Activated CD8-positive, alpha-beta memory T cell treated with anti-CD3 and anti-CD28 coated beads, Interleukin-2, amount 10 ng/mL, durations not matched to agents 7 days and 5 days (primary cell): ENCODE measurements at places on chromosomes 3 and 15.

GRCh38 chr3:122200661-122201060 is 17.2 kb downstream of the CASR start:
- H3K27ac ChIP-seq, result no peak overlapping the region
- H3K27me3 ChIP-seq, result peaks cover 30% of the 10 kb centered on the region

DNA sequence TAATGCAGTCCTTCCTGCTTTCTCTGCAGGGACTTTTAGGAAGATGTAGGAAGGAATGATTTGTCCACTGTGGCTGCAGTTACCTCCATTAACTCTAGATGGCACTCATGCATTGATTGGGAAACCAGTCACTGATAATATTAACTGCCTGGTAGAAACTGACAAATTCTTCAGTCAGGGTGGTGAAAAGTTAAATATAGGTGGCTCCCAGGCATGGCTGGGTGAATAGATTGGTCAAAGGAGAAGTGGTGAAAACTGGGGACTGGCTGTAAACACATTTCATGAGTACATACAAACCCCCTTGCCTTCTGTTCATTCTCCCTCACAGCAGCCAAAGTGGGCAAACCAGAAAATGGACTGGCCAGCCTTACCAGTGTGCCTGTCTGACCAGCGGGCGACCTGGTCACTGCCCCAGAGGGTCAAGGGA is 333.4 kb downstream of the THSD4 start:
- H3K27ac ChIP-seq, result no peak overlapping the region
- H3K27me3 ChIP-seq, result peaks cover 4% of the 10 kb centered on the region
- no peak for DNase-seq
- no peak overlapping the region for H3K4me3 ChIP-seq
- H3K4me1 ChIP-seq, result no peaks in the 10 kb centered on the region

DNA sequence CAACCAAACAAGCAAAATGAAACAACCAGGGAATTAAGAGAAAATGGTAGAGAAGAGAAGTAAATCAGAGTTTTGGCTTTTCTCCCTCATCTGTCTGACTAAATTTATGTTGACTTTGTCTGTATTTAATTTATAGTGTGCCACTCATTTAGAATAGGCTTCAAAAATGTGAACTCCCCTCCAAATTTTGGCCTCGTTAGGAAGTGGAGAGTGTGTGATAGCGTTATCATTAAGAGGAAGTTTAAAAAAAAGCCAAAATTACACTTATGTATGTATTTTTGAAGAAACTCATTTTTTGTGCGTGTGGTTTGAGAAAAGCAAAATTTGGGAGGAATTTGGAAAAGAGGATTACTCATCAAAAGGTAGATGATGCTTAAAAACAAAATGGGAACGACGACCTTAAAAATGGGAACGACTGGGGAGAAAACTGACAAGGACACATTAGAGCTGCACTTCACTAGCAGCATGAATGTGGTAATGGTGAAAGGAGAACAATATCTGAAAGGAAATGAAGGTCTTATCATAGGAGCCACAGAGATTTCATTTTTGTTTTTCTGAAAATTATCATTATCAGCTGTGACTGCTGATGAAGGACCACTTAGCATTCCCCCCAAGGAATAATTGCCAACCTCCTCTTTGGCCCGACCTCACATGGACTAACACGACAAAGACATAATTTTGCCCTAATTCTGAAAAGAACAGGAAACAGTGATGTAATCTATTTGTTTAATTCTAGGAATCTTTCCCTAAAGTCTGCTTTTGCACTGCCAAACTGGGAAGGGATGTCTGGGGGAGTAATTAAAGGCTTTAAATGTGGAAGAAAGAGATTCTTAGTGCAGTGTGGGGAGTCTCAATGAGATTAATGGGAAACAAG is 163.2 kb upstream of the P2RY1 start:
- no peak for DNase-seq
- no peaks in the 10 kb centered on the region for H3K4me1 ChIP-seq
- no peaks in the 10 kb centered on the region for H3K36me3 ChIP-seq
- H3K27ac ChIP-seq, result no peak overlapping the region

- DNase-seq, result no peak
- H3K4me3 ChIP-seq, result no peak overlapping the region
- no peaks in the 10 kb centered on the region for H3K27me3 ChIP-seq
- H3K4me1 ChIP-seq, result peaks cover 46% of the 10 kb centered on the region
- peak overlapping the region; percentile 18 for H3K27ac ChIP-seq
Measured at GRCh38 chr3:4743371-4743770, 235.9 kb upstream of the BHLHE40 start.

DNA sequence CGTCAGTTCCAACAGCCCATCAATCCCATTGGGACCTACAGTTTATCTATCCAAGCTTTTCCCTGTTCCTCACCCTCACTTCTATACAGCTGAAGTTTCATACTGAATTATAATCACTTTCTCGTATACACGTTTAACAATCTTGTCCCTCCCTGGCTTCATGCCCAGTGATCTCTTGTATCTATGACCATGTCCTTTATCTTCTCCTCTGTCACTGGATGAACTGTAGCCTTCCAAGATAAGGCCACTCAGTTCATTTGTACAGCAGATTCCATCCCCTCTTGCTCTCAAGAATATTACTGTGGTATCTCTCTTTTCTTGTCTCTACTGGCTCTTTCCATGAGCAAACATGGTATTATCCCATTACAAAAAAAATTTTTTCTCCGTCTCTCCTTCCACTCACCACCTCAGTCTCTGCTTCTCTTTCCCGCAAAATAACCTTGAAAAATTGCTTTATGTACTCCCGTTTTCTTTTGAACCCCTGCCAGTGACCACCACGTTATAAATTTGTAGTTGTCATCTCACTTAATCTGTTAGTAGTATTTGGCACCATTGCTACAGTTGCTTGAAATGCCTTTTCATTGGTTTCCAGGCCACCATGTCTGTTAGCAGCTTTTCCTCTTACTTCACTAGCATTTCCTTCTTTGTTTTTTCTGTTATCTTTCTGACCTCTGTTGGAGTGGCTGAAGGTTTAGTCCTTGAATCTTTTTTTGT is 9.4 kb downstream of the CTNNB1 start:
- DNase-seq, result no peak
- H3K27ac ChIP-seq, result no peak overlapping the region
- H3K4me1 ChIP-seq, result peaks cover 57% of the 10 kb centered on the region
- H3K36me3 ChIP-seq, result peaks cover 39% of the 10 kb centered on the region
- no peaks in the 10 kb centered on the region for H3K27me3 ChIP-seq

DNA sequence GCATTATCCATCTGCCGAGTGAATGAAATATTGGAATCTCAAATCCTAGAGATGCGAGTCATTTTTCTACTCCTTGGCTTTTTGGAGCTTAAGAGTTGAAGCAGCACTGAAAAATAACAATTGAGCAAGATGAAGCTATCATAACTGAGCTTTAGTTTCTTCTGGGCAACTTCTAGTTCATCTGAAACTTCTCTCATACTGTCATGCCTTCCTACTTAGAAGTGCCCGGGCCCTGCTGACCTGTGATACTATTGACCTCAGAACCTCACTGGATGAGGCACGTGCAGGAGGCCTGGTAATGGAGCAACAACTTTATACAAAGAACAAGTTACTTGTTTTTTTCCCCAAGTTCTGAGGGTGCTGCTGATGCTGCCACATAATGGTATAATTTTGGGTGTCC is 48.5 kb upstream of the P3H2 start:
- no peak for DNase-seq
- peak overlapping the region; percentile 53 for H3K4me3 ChIP-seq
- H3K4me1 ChIP-seq, result peaks cover 10% of the 10 kb centered on the region
- peaks cover 12% of the 10 kb centered on the region for H3K27me3 ChIP-seq
- peaks cover 1% of the 10 kb centered on the region for H3K36me3 ChIP-seq
- H3K27ac ChIP-seq, result peak overlapping the region; percentile 60

- no peak for DNase-seq
- no peaks in the 10 kb centered on the region for H3K36me3 ChIP-seq
- H3K27me3 ChIP-seq, result peaks cover 21% of the 10 kb centered on the region
- no peak overlapping the region for H3K27ac ChIP-seq
Measured at GRCh38 chr15:78992416-78993256, 47.8 kb upstream of the CTSH start.

DNA sequence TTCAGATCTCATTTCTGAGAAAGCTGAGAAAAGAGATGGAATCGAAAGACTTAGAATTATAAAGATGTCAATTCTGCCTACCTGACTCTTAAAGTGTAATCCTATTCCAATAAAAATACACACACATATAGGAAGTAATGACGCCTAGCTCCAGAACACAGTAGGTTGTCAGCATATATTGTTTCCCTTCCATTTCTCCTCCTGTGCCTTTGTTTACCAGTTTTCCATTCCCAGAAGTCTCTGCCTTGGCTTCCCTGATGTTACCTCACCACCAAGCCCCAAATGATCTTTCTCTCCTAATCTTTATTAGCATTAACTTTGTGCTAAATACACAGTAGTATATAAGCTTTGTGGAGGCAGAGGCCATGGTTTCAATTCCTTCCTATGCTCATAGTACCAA is 40.0 kb downstream of the TM4SF4 start:
- no peaks in the 10 kb centered on the region for H3K36me3 ChIP-seq
- H3K27ac ChIP-seq, result no peak overlapping the region
- peaks cover 2% of the 10 kb centered on the region for H3K27me3 ChIP-seq
- H3K4me1 ChIP-seq, result peaks cover 6% of the 10 kb centered on the region
